ENCODE measurements at places on chromosomes 3 and 15.

DNA sequence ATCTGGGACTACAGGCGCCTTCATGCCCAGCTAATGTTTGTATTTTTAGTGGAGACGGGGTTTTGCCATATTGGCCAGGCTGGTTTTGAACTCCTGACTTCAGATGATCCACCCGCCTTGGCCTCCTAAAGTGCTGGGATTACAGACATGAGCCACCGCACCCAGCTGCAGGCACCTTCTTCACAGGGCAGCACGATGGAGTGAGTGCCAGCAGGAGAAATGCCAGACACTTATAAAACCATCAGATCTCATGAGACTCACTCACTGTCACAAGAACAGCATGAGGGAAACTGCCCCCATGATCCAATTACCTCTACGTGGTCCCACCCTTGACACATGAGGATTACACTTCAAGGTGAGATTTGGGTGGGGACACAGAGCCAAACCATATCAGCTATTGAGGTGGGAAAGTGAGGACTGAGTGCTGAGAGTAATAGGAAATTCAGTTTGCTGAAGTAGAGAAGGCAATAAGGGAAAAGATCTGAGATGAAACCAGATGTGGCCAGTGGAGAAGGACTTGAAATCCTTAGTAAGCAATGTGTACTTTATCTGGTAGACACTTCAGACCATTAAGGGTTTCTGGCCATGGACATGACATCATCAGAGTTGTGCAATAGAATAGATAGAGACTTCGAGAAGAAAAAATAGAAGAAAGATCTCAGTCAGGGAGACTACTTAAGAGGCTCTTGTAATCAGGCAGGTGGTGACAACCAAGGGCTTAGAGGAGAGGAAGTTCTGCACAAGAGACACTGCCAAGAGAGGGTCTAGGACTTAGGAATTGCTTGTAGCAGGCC lies 18.1 kb upstream of the ATP13A5 start:
- peak; percentile 7 for DNase-seq

GRCh38 chr3:95883801-95884200 lies 930.6 kb upstream of the EPHA6 start:
- DNase-seq: no peak

DNA sequence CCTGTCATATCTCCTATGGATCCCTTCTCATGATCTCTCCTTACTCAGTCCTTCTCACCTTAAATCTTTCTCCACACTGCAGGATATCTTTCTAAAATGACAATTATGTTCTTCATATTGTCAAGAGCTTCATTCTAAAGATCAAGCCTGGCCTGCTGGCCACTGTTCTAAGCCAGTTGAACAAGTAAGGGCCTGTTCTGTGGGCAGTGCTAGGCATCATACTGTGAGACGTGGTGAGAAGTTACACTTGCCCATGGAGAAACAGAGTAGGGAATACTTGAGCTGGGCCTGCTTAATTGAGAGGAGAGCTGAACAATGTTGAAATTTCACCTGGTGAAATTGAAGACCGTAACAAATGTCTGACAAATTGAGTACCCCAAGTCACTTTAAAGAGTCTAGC lies 184.1 kb upstream of the RASGRP1 start:
- DNase-seq: no peak

DNA sequence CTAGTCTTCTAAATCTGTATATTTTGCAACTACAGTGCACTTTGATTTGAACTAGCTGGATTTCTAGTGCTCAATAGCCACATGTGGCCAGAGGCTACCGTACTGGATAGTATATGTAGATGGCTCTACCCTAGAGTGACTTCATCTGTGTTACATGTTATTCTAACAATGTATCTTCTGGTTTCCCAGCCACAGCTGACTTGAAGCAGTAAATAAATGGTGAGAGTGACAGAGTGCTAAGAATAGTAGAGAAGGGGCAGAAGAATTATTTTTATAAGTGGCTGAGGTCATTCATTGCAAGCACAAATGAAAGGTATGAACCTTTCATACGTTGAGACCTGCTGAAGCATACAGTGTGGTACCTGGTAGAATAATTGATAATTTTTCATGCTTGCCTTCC lies 30.9 kb downstream of the KAT2B start:
- DNase-seq: no peak

DNA sequence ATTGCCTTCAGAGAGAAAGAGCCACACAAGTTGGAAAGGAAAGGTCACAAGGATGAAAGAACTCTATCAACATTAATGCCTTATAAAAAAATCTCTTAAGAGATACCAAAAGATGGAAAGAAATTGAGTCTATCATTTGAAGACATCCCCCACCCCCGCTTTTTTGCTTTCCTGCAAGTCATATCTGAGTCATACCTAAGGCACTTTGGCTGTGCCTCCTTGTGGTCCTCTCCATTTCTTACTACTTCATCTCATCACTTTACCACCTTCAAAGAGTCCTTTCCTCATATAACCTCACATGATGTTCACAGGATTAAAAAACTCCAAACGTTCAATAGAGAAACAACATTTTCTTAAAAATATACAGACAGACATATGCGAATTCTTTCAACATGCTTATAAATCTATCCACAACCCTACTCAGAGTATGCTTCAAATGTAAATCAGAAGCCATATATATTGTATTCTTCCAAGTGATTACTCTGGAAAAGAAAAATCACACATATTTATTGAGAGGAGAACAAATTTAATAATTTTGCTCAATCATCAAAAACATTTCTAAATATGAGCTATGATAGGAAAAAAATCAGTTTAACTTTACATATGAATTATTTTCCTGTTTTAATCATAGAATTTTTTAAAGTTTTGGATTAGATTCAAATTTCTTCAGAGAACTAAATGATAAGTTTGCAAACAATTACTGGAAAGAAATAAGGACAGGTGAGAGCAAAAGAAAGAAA lies 1003.9 kb upstream of the CFAP20DC start:
- DNase-seq: peak; percentile 37

GRCh38 chr15:56047354-56047753 lies 53.9 kb upstream of the NEDD4 start:
- DNase-seq: peak; percentile 63

DNA sequence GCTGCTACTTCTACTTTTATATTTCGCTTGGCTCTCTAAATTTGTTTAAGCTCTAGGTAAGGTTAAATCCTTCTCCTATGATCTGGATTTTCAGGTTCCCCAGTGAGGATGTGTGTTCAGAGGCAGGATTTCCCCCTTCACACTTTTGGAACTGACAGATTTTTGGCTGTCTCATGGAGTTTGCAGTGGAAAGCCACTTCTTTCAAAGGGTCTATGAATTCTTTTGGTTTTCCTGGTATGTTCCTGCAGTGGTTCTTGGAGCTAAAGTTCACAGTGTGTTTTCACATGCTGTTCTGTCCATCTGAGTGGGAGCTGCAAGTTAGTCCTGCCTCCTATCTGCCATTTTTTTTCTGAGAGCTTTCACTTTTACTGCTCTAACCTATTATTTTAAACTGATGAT lies 21.6 kb upstream of the TIGIT start:
- peak; percentile 58 for DNase-seq

DNA sequence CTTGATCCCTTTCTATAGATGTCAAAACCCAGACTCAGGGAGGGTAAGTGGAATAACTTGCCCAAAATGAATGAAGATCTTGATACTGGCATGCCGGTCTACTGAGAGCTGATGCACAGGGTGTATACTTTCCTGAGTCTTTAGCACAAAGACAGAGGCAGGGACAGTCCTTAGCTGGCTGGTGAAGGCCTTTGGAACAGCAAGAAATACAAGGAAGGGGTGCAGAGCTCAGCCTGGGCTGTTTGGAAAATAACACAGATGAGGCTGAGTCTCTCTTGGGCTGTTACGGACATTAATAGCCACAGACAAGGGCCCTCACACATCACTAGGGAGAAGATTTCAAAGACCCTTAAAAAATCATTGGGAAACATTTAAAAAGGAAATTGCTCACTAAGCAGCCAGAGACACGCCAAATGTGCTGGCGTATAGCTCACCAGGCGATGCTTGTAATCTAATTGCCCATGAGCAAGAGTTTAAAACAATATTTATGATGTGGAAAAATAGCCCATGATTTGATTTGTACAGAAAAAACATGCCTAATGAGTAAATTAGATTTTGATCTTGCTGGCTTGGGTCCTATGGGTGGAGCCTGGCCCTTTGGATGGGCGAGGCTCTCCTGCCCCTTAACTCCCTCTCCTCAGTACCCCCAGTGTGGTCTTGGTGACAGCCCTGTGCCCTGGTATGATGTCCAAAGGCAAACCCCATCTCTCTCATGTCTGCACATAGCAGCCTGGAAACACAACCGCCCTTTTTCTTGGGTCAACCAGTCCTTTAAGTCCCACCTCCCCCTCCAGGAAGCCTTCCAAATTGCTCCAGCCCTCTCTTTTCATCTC lies 81.8 kb upstream of the MRPS22 start:
- no peak for DNase-seq

DNA sequence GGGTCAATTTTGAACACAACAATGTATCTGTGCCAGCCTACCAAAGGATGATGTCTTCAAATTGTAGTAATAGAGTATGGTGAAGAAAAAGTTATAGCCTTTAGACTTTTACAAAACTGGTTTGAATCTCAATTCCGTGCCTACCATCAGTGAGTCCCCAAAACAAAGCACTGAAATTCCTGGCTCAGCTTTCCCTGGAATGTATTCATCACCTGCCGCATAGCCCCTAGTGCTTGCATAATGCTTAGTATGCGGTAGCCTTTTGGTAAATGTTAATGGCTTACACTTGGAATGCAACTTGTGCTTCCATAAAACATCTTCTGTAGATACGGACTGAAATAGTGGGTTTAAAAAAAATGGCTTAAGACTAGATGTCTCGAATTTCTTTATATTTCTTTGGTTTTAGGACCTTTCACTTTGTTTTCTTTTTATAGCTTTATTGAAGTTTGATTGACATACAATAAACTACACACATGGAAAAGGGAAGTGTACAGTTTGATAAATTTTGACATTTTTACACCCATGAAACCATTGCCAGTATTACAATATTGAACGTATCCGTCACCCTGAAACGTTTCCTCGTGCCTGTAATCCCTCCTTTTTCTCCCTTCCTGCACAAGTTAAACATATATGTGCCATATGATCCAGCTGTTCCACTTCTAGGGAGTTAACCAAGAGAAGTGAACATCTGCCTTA lies 12.1 kb downstream of the SACM1L start:
- DNase-seq: no peak

GRCh38 chr3:195012100-195012499 lies 258.9 kb downstream of the XXYLT1 start:
- no peak for DNase-seq

DNA sequence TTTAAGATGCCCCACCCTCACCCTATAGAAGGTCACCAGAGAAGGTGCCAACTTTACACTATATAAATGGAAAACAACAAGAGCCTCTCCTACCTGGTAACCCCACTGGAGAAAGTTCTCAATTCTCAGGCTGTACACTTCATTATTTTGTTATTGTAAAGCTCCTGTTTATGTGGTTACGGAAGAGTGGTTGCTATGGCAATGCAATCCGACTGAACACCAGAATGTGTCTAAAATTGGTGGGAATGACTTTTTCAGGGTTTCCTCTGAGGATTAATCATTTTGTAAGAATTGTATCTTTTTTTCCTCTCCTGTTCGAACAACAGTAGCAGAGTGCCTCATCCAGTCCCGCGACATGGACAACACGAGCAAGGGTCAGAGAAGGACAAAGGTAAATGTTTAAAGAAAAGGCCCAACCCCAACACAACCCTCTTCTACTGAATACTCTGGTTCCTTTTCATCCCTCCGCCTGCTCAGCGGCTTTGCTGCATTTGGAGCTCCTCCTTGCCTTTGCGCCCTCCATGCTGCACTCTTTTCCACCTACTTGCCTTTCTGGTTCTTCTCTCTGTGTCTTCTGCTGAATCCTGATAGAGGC lies 45.3 kb downstream of the DGKG start:
- peak; percentile 16 for DNase-seq

DNA sequence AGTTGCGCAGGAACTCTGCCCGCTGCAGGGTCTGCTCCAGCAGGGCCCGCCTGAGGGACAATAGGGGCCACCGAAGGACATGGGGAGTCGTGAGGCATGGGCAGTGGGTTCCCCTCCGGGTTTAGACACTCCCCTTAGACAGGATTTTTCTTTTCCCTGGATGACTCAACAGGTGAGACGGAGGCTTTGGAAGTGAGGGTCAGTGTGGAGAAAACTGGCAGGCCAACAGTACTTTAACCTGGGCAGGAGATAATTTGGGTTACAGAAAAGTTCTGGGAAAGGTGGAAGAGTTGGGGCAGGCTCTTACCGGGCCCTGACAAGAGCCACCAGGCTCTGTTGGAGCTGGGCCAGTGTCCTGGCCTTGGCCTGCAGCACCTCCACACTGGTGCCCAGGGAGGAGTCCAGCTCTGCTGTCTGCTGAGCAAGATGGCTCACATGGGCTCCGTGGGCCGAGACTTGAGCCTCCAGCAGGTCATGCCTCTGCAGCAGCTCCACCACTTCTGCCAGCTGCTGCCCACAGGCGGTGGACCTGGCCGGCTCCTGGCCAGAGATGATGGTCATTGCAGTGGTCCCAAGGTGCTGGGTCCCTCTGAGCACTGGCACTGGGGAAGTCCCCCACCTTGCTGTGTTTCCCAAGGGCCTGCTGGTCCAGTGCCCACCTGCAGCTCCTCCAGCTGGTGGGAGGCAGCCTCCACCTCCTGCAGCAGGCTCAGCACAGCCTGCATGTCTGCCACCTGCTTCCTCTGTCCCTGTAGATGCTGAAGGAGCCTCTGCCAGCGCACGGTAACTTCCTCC lies 11.0 kb downstream of the SPTBN5 start:
- no peak for DNase-seq

GRCh38 chr3:72418244-72418643 lies 430.0 kb downstream of the SHQ1 start:
- DNase-seq: no peak

DNA sequence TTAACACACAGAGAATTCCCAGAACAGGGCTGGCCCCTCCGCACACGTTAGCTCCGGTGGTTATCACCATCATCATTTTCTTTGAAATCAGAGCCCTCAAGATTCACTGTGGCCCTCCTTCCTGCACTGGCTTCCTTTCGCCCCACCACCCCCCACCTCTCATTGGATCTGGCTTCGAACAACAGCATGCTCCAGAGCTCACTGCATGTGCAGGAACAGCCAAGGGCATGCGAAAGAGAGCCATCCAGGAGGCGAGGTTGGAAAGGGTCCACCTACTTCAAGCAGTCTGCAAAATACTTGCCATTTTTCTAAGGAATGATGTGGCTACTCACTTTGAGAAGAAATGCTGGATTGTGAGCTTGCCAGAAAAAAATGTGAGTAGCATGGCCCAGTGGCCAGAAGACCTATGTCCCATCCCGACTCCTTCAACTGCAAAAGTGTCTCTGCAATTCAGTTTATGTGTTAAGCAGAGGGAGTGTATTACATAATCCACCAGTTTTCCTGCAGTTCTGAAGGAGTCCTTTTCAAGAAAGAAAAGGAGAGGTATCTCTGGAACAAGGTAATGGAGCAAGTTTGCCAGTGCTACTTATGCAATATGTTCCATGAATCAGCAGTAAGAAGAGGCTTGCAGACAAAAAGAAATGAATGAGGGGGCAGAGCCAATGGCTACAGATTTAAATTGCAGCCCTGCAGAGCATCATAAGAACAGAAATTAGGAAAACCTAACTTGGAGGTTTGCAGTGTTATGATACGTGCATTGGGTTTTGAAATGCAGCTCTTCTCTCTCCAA lies 92.8 kb downstream of the OCA2 start:
- DNase-seq: no peak

- DNase-seq: peak; percentile 94
Measured at GRCh38 chr15:85646538-85647091, 148.1 kb downstream of the KLHL25 start.
